ENCODE measurements at places on chromosomes 12 and 14. TPM values are rescaled to one million over a fixed set of nuclear protein-coding genes. Genes with fewer than 3 reads are reported as not detected.

Gene OR4K1
- not detected for total RNA-seq

Gene OLR1
- total RNA-seq: not detected

Gene ADAM21
- not detected for total RNA-seq

Gene TAC3
- not detected for total RNA-seq

Gene G2E3
- total RNA-seq: 14.0 TPM

Gene C14orf132
- 1.9 TPM for total RNA-seq

Gene ASCL1
- total RNA-seq: not detected

Gene ZDHHC22
- total RNA-seq: not detected

Gene FZD10
- not detected for total RNA-seq

Gene HHIPL1
- total RNA-seq: 1.0 TPM

Gene ESYT1
- 59.5 TPM for total RNA-seq

Gene EPS8
- total RNA-seq: 40.2 TPM

Gene CAPZA3
- 0.75 TPM for total RNA-seq

Gene OASL
- total RNA-seq: 0.89 TPM

Gene FLRT2
- total RNA-seq: 8.2 TPM

Gene SPATA7
- total RNA-seq: 5.0 TPM

Gene ITFG2
- total RNA-seq: 9.3 TPM

Gene KCNMB4
- total RNA-seq: 1.3 TPM

Gene GSC
- total RNA-seq: not detected

Gene RIN3
- 15.6 TPM for total RNA-seq

Gene SLC5A8
- total RNA-seq: not detected

Gene ERBB3
- 141 TPM for total RNA-seq

Gene WSCD2
- 0.09 TPM for total RNA-seq

Gene ST8SIA1
- total RNA-seq: 0.17 TPM

Gene CLEC2A
- total RNA-seq: not detected

Gene IL22
- total RNA-seq: not detected

Gene NTS
- 0.08 TPM for total RNA-seq

Gene GALNT6
- 1.5 TPM for total RNA-seq

Gene NOP9
- total RNA-seq: 12.3 TPM

Data from liver (tissue), 10 donors.